ENCODE measurements at places on chromosomes 13 and 19. TPM values are rescaled to one million over a fixed set of nuclear protein-coding genes. Genes with fewer than 3 reads are reported as not detected.
A peak's percentile ranks its signal among the peaks of the same experiment; 100 is the strongest.

- DNase-seq: no peak
- no peaks in the 10 kb centered on the region for H3K27me3 ChIP-seq
- H3K4me3 ChIP-seq: peak overlapping the region; percentile 36
- H3K27ac ChIP-seq: peak overlapping the region; percentile 45
Measured at GRCh38 chr13:30394751-30395191, 27.5 kb upstream of the UBE2L5 start.

DNA sequence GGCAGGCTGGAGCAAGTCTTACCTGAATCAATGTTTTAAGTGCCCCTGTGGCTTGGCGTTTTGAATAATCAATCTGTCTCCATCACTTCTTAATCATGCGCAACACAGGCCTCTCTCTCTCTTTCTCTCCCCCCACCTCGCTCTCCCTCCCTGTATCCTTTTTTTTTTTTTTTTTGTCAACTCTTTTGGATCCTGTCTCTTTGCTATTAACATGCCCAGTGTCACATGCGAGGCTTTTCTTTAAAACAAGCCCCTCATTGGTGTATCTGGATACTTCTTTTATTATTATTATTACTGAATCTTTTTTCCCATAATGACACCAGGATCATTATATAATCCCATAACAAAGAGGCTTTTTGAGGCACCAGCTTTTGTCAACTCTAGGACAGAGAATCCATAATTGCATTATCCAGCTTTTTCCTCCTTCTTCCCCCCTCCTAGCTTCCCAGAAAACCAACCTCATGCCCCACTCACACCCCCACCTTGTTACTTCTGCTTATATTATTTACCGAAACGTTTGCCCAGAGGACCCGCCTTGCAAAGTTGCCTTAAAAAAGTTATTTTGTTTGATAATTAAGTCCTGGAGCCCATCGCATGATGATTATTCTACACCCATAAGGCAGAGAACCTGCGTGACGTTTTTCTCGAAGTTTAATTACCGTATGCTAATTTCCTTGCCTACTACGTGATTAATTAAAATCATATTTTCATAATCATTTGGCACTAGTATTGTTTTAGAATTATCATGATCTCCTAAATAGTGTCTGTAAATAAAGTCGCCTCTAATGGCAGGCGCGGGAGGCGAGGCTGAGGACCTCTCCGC is 148.1 kb upstream of the ZNF536 start:
- no peak overlapping the region for H3K27ac ChIP-seq
- DNase-seq: no peak
- H3K4me1 ChIP-seq: peaks cover 23% of the 10 kb centered on the region
- no peak overlapping the region for H3K4me3 ChIP-seq
- peaks cover 53% of the 10 kb centered on the region for H3K27me3 ChIP-seq

- H3K4me1 ChIP-seq: no peaks in the 10 kb centered on the region
- H3K27ac ChIP-seq: no peak overlapping the region
- no peak overlapping the region for H3K4me3 ChIP-seq
- DNase-seq: no peak
Measured at GRCh38 chr13:19179916-19180315, 1.7 kb downstream of the TUBA3C start.

GRCh38 chr19:40525234-40526051 is 51.2 kb upstream of the SHKBP1 start:
- H3K4me1 ChIP-seq: peaks cover 5% of the 10 kb centered on the region
- H3K36me3 ChIP-seq: no peaks in the 10 kb centered on the region
- no peak overlapping the region for H3K4me3 ChIP-seq
- no peak overlapping the region for H3K27ac ChIP-seq
- peaks cover 4% of the 10 kb centered on the region for H3K27me3 ChIP-seq

DNA sequence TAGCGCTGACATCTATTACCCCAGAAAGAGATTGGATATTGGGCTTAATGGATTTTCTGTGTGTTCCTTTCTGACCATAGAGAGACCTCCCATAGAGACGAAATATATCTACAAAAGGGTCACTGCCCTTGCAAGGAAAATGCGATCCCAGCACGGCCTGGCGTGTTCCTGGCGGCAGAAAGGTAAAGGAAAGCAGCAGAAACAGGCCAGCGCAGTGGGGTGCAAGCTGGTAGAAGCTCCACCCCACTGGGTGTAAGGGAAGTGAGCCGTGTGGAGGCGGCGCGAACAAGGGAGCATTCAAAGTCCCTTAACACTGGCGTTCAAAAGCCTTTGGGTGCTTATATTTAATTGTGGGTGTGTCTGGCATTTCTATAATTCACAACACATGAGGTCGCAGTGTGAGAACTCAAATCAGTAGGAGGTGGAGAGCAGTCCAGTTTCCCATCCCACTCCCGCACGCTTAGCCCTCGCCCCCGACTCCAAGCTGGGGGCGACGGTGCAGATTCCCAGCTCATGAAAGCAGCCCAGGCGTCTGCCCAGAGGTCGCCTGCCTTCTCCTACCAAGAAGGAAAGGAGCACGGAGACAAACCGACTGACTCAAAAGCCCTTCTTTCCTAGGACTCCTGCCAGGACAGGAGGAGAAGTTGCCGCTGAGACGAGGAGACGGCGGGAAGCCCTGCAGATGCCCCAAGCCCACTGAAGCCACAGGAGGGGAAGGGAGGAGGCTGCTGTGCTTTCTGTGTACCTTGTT is 478.4 kb downstream of the FOXO1 start:
- no peak overlapping the region for H3K4me3 ChIP-seq
- no peak for DNase-seq
- H3K36me3 ChIP-seq: no peaks in the 10 kb centered on the region
- no peak overlapping the region for H3K27ac ChIP-seq

GRCh38 chr19:36891768-36892357 is 24.2 kb downstream of the ZNF829 start:
- H3K4me3 ChIP-seq: no peak overlapping the region
- H3K27me3 ChIP-seq: no peaks in the 10 kb centered on the region
- H3K36me3 ChIP-seq: no peaks in the 10 kb centered on the region
- no peaks in the 10 kb centered on the region for H3K4me1 ChIP-seq
- no peak overlapping the region for H3K27ac ChIP-seq

DNA sequence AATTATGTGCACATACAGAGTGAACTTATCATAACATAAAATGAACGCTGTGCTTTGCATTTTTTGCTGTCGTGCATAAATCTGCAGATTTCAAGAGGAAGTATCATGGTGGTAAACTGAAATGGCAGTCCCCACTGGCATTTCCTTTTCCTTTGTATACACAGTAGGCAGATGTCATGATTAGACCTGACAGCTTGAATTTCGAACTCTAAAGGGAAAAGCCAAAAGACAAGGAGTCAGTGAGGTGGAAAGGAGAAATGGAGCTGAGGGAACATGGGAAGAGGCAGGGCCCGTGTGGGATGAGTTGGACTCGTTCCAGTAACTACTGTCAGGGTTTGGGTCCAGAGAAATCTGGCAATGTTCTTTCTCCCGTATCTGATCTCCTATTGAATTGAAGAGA is 454.1 kb upstream of the SGCG start:
- no peaks in the 10 kb centered on the region for H3K36me3 ChIP-seq
- no peak overlapping the region for H3K4me3 ChIP-seq
- no peaks in the 10 kb centered on the region for H3K4me1 ChIP-seq
- no peaks in the 10 kb centered on the region for H3K27me3 ChIP-seq
- DNase-seq: no peak
- H3K27ac ChIP-seq: no peak overlapping the region

The CCL25 gene
- not detected for total RNA-seq

The CIC gene
- total RNA-seq: 13.0 TPM

The TUBB4A gene
- not detected for total RNA-seq

The PEAK3 gene
- not detected for total RNA-seq

The DAND5 gene
- total RNA-seq: not detected

The SLITRK5 gene
- total RNA-seq: not detected

The SMIM24 gene
- not detected for total RNA-seq

All from SJSA1 (cell line).